LHCN-M2 (cell line): ENCODE measurements at places on chromosomes 7 and 10. TPM values are rescaled to one million over a fixed set of nuclear protein-coding genes. Genes with fewer than 3 reads are reported as not detected.
A peak's percentile ranks its signal among the peaks of the same experiment; 100 is the strongest.

- no peak for DNase-seq
These were observed 33.7 kb downstream of the AP5Z1 start for GRCh38 chr7:4809091-4809591.

DNA sequence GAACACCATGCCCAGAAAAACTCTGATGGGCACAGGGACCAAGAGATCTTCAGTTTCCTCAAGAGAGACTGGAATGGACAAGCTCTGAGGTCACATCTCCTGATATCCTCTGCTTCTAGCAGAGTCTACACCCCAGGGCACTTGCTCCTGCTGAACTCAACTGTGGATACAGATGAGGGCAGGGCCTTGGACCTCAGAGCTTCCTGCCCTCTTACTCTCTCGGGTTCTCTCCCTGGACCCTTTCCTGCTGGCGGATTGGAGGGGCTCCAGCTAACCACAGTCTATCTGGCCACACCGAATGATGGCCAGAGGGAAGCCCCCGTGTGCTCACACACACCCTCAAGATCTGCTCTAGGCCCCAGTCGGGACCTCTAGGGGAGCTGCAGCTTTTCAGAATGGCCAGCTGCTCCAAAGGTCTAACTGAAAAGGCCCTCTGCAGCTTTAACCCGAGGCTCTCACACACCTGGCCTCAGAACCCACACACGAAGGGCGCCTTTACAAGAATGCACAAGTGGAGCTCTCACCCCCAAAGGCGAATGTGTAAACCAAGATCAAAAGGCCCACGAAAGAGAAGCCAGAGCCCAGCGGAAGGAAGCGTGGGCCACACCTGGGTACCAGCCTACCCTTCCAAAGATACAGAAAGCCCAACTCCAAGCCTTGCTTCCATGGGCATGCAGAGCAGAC lies 65.5 kb downstream of the FAM53B start:
- no peak for DNase-seq

GRCh38 chr10:78566284-78567111 lies 502.3 kb upstream of the ZMIZ1 start:
- DNase-seq: no peak

DNA sequence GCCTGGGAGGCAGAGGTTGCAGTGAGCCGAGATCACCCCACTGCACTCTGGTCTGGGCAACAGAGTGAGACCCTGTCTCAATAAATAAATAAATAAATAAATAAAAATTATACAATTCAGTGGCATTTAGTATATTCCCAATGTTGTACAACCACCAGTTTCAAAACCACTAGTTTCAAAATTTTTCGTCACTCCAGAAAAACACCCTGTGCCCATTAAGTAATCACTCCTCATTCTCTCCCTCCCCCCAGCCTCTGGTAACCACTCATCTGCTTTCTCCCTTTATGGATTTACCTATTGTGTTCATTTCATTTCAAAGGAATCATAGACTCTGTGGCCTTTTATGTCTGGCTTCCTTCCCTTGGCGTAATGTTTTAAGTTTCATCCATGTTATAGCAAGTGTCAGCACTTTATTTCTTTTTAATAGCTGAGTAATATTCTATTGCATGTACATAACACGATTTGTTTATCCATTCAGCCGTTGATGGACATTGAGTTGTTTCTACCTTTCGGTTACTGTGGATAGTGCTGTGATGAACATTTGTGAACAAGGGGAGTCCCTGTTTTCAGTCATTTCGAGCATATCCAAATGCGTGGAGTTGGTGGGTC lies 29.4 kb upstream of the GOLGA7B start:
- DNase-seq: no peak

GRCh38 chr10:88318803-88319202 lies 264.3 kb downstream of the RNLS start:
- no peak for DNase-seq

GRCh38 chr10:49049660-49050059 lies 65.7 kb downstream of the VSTM4 start:
- DNase-seq: no peak

GRCh38 chr7:42843205-42843800 lies 68.6 kb downstream of the C7orf25 start:
- DNase-seq: peak; percentile 42

GDF10 gene
- total RNA-seq: not detected in 2 replicates

DRGX gene
- total RNA-seq: not detected in 2 replicates

GDF2 gene
- total RNA-seq: not detected in 2 replicates

SPDYE8 gene
- not detected in 2 replicates for total RNA-seq
